Posterior vena cava (tissue), 2 donors: ENCODE measurements at places on chromosomes 1 and 21.

- DNase-seq = no peak
Measured at GRCh38 chr1:236129306-236129705, 13.0 kb upstream of the GPR137B start.

DNA sequence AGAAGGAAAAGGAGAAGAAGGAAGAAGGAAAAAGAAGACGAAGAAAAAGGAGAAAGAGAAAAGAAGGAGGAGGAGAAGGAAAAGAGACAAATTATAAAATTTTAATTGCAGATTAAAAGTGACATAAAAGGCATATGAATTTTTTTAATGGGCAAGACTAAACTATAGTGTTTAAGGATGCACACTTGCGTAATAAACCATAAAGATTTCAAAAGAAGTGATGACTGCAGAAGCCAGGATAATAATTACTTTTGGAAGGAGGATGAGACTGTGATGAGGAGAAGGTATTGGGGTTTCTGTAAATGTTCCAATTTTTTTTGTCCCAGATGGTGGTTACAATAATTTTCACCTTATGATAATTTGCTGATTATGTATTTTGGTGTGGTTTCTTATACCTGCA is 243.1 kb upstream of the PKN2 start:
- no peak for DNase-seq

DNA sequence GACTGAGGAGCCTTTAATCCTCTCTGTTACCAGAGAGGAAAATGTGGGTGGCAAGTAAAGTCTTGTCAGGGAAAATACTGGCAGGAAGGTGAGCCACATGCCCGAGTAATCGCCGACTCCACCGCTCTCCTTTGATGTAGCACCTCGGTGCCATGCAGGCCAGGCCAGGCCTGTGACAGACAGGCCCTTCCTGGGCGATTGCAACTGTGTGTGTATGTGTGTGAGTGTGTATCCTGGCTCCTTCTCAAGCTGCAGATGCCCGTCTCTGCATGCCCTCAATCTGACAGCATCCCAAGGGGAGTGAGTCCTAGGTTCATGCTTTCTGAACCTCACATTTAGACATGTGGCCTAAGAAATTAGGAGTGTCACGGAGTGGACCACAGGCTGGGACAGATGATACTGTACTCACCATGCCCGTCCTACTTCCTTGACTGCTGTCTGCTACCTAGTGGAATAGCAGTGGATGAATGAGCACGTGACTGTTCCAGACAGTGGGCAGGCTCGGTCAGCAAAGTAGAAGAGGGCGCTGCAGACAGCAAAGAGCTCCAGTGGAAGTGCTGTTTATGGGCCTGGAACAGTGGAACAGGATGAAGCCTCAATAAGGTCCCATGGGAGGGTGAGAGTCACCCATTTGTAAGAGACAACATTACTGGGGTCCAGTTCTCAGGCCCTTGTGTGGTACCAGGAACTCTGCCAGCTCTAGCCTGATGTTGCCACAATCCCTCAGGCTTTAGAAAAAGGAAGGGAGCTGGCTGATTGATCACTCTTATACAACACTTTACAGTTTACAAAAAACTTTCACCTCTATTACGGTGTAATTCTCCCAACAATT is 25.3 kb downstream of the SERTAD4 start:
- no peak for DNase-seq

DNA sequence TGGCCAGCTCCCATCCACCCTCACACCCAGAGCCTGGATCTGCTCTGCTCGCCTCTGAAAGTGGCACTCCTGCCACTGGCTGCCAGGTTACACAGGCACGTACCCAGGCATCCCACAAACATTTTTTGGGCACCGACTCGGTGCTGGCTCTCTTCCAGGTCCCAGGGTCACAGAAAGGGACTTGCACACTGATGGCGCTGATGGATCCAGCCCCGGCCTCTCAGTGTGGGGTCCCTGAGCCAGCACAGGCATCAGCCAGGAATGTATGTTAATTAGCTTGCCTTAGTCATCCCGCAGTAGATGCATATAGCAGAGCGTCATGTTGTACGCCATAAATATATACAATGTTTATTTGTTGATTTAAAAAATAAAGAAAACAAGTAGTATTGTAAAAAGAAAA is 537.2 kb downstream of the NPHP4 start:
- no peak for DNase-seq

DNA sequence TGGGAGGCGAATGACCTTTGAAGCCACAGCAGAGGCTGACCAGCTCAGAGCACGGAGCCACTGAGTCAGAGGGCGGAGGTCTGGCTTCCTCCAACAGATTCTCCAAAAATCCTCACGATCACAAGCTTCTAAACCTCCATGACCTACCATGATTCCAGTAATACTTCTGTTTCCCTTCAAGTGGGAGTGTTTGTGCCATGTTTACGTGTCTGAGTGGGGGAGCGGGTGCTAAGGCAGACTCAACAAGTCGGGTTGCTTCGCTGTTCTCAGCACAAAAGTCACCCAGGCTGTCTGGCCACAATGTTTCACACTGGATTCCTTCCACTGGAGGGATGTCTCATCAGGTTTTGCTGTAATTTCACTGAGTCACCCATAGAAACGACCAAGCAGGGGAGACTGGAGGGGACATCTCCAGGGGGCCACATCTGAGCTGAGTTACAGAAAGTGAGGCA is 86.2 kb downstream of the SLC66A1 start:
- peak; percentile 87 for DNase-seq

DNA sequence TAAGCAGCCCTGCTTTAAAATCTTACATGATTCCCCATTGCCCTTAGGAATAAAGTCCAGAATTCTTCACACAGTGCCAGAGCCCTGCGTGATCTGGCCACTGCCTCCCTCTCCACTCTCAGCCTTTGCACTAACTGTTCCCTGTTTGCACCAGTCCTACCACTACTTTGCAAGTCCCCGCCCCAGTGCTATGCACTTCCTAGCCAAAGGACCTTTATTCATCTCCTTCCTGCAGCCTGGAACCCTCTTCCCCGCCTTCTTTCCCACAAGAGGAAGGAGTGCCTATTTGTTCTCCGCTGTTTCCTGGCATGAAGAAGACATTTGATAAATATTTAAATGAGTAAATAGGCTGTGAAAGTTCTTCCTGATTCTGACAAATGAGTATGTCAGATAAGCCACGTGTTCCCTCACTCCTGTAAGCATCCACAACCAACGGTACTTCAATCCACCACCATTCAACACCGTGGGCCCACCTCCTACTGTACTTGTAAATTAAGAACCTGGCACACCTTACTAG is 23.9 kb downstream of the CAPN8 start:
- no peak for DNase-seq

DNA sequence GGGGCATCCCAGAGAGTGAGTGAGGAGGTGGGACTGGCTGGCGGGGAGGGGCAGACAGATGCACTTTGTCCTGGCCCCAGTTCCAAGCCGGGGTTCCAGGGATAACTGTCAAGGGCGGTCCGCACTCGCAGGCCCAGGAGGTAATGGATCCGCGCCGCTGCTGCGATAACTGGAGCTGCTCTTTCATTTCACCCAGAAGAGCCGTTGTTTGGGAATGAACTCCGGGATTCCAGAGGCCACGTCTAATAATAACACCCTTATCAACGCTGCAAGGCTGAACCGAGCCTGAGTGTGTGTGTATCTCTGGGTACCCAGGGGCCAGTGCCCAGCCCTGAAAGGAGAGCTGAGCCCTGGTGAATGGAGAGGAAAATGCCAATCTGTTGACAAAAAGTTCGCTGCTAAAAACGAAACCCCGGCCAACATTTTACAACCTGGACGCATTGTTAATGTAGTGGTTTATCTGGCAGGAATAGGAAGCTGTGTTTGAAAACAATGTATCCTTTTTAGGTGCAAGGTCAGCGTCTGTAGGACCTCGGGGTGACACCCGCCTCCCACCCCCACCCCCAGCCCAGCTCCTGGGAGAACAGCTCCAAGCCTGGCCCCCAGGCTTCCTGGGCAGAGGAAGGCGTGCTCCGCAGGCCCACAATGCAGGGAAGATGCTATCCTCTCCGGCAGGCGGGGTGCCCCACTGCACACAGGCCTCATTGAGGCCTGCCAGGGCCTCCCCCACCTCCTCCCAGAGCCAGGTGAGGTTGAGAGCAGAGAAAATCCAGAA is 119.7 kb downstream of the PROX1 start:
- no peak for DNase-seq
